ENCODE measurements at places on chromosomes 4 and X. TPM values are rescaled to one million over a fixed set of nuclear protein-coding genes. Genes with fewer than 3 reads are reported as not detected.
A peak's percentile ranks its signal among the peaks of the same experiment; 100 is the strongest.

Gene RAI2
- total RNA-seq = 11.2 TPM

Gene EVC2
- 8.9 TPM for total RNA-seq

Gene ERAS
- not detected for total RNA-seq

Gene TMPRSS11F
- 8.1 TPM for total RNA-seq

Gene AFP
- not detected for total RNA-seq

Gene ALB
- total RNA-seq = 84.5 TPM

Gene PAGE4
- not detected for total RNA-seq

Gene MAGED4
- 2.8 TPM for total RNA-seq

- no peak for DNase-seq
These were observed 102.4 kb downstream of the CLNK start for GRCh38 chr4:10582059-10582686.

DNA sequence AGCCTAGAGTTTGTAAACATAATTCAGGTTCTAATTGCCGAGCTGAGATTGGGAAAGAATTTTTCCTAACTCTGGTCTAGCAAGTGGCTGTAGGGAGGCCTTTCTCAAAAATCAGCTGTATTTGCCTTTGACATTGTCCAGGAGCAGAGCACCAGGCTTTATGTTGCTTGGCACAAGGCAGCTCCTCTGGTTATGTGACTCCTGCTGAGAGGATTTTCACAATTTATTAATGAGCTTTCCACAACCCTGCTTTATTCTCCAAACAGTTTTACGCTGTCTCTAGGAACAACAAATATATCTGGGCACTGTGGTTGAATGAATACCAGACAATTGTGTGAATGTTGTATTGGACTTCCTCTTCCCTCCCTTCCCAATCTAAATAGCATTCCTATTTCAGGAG is 14.9 kb downstream of the LSM6 start:
- no peak for DNase-seq

DNA sequence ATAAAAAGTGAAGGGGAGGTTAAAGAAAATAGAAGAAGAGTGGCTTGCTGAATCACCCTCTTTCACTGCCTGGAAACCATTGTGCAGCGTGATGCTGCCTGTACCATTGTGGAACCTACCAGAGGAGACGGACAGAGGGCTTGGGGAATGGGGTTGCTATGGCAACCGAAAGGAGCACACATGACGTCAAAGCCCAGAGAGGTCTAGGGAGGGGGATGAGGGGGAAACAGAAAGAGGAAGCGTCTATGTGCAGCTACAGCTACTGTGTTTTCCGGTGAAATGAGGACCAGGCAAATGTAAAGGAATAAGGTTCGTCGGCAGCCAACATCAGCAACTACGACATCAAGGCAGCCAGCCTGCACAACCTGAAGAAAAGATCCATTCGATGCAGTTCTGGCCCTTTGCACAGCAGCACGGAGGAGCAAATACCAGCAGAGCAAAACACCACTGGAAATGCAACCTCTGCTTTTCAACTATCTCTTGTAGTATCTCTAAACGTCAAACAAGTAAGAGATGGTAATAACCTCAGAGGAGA is at the start of gene MAPK10:
Gene MAPK10, minus strand, starts transcription at position 110 of the 535 bp plus-strand sequence.
- DNase-seq = peak; percentile 69

GRCh38 chrX:40424259-40424658 is 156.5 kb upstream of the ATP6AP2 start:
- no peak for DNase-seq

DNA sequence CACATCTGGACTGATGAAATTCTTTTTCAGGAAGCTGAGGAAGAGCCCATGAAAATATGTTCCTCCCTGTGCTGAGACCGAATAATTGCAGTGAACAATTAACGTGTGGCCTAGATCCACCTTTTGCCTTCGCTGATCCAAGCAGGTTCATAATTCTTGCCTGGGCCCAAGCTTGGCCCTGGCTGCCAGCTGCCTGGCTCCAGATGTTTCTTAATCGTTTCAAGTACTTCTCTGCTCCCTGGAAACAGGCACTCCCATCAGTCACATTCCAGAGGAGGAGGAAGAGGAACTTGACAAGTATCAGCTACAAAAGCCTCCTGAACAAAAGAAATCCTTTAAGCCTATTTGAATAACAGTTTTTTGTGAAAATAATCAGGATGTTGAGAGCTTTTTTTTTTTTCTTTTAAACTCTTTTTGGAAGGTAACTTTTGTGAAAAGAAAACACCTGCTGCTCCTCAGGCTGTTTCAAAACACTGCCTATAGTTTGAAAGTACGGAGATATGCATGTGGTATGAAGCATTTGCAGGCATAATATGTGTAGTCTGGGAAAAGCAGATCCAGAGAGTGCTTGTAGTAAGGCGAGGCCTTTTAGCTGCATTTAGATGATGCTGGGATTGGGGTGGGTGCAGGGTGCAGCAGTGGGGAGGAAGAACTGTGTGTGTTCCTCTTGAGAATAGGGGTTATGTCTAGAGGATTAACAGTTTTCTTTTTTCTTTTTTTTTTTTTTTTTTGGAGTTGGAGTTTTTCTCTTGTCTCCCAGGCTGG is 154.4 kb downstream of the PTTG2 start:
- no peak for DNase-seq

DNA sequence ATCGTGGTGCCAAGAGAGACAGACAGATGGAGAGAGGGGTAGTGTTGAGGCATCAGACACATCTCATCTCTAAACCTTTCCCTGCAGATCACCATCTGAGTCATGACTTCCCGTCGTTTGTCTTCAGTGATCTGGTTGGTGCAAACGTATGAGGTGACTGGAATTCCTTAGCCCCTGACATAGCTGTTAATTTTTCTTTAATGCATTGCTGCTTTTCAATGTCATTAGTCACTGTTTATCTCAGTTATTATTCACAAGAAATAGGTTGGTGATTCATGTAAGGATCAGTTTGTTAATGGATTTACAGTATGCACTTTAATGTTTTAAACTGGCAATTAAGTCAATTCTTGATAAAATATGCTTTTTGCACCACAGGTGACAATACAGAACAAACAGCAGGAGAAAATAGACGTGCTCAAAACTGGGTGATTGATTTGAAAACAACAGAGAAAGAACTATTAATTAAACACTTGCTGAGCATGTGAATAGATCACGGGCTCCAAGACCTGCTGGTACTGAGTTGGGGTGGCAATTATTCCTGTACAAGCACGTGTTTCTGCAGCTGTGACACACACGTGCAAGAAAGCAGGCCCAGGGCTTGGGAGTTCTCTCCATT is 1.3 kb upstream of the TMEM154 start:
- DNase-seq = no peak

- DNase-seq = no peak
These were observed 9.5 kb upstream of the SFRP2 start for GRCh38 chr4:153798420-153798819.

- DNase-seq = no peak
These were observed 13.2 kb downstream of the GALNT7 start for GRCh38 chr4:173181848-173182247.

DNA sequence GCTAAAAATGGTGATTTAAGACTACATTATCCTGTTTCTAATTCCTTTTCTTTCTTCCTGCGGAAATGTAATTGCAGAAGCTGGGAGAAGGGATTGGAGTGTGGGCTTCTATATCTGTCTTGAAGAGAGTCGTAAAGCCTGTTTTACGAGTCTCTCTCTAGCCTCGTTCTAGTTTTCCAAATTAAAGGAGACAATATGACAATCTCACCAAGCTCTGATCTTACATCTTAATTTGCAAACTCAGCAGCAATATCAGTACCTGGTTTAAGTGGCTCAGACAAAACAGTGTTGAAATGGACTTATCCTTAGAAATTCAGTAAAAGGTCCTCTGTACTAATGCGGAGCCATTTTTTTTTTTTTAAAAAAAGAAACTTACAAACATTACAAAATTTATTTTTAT is 349.5 kb upstream of the HAND2 start:
- DNase-seq = no peak

DNA sequence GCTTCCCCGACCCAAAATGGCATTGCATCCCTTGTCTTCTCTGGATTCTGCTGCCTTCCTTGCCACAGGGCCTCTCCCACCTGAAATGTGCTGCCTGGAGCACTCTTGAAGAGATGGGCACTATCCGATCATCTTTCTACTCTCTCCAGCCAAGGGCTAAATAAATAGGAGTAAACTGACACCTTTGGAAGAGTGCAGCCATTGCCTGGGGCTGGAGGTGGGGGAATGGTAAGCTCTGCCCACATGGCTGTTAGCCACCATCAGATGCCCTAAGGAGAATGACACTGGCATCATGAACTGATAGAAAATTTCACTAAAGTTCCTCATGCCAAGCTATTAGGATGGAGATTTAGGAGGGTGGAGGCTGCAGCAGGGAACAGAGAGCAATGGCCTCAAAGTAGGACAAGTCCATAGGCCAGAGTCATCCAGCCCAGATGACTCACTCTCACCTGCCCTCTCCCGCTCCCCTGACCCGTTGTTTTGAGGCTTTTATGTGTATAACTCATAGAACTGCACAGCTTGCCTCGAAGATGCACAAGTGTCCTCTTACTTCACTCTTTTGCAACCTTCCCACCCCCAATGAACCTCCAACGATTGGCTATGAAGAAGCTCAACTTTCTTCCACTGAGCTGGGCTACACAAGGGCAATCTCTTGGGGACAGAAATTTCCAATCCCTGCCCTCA is 822 bp upstream of the PFKFB1 start:
- no peak for DNase-seq

DNA sequence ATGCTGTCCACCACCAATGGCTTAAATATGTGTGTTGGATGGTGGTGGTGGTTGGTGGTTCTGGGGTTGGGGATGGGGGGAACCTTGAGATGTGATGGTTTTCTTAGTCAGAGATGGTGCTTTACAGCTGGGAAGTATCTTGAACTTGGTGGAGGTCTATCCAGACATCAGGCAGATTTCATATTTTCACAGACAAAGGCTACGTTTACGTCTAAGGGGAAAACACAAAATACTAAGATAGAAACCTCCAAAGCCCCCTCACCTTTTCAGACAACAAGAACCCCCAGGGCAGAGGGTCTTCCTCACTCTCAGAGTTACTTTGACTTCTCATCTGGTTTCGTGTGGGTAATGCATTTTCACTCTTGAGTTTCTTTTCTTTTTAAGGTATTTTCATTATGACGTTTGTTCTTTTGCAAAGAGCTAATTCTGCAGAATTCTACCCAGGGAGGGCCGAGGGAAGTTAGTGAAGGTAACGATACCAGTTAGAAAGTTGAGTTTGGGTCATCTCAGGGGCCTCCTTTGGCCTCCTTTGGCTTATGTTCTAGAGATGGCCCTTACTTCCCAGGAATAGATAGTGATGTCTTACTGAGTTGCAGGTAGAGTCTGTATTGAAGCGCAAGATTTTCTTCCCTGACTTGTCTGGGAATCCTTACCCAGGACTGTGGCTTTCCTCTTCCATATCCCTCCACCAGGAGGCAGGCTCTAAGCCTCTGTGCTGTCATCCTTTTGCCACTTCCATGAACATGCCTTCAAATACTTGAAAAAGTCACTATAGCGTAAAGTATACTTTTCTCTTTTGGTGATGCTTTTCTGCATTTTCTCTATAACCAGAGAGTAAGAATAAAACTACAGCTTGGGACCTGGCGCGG is 31.9 kb downstream of the RHOH start:
- DNase-seq = no peak

DNA sequence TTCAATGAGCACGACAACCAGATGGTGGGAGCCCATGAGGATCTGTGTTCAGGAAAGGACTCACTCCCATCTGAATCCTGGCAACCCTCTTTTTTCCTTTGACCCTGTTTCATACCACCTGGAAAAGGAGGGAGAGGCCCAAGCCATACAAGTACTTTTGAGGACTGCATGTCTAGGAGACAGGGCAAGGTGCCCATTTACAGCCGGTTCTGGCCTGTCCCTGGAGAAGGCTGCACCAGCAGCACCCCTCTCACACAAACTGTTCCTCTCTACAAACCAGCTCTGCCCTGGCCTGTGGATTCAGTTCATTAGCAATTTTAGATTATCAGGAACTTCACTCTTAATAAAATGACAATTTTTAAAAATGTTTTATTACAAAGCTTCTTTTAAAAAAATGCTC is 57.5 kb downstream of the HADH start:
- no peak for DNase-seq

GRCh38 chr4:11470438-11471045 is 41.8 kb upstream of the HS3ST1 start:
- no peak for DNase-seq

DNA sequence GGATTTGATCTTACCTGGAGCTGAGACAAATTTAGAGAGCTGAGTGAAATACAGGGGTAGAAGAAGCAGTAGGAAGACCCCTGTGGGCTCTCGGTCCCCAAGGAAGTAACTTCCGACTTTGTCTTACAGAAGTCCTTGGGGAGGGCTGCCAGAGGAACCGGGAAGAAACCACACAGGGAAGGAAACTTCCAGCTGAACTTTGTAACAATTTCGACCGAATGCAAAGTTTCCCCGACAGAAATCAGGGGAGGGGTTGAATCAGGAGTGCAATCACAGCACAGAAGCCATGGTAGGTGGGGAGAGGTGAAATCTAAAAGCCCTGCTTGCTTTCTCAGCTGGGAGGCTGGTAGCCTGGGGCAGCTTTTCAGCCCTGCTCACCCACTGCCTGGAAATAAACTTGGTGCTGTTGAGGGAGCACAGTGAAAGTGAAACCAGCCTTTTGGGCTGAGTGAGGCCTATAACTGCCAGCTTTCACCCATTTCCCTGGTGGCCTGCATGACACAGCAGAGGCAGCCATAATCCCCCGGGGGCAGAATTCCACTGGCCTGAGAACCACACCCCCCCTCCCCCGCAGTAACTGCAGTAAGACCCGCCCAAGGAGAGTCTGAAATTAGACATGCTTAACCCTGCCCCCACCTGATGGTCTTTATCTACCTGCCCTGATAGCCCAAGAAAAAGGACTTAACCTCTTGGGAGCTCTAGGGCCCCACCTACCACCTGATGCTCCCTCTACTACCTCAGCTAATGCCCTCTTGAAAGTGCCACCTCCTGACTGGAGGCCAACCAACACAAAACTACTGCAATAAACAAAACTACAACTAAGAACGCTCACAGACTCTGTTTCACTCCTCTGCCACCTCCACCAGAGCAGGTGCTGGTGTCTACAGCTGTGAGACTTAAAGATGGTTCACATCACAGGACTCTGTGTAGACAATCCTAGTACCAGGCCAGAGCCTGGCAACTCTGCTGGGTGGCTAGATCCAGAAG is 248.2 kb downstream of the PARM1 start:
- no peak for DNase-seq

- DNase-seq = no peak
These were observed 73.6 kb downstream of the SNX25 start for GRCh38 chr4:185282968-185283367.

DNA sequence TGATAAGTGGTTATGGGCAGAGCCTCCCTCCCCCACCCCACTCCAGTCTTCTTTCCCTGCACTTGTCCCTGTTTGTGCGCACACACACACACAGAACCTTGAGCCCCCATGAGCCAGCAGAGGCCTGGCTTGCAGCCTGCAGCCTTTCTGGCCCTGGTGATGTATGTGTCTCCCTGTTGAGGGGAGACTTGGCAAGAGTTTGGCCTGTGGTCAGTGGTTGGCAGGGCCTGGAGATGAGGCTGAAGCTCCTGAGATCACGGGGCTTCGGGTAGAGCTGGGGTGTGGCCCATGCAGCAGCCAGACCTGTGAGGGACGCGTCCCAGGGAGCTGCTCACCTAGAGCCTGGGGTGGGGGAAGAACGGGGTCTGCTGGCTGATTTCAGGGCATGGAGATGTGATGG is 2.3 kb downstream of the GPR173 start:
- DNase-seq = no peak

Data from suprapubic skin (tissue), 4 donors.